ENCODE measurements at places on chromosomes 2 and 18. TPM values are rescaled to one million over a fixed set of nuclear protein-coding genes. Genes with fewer than 3 reads are reported as not detected.

DNA sequence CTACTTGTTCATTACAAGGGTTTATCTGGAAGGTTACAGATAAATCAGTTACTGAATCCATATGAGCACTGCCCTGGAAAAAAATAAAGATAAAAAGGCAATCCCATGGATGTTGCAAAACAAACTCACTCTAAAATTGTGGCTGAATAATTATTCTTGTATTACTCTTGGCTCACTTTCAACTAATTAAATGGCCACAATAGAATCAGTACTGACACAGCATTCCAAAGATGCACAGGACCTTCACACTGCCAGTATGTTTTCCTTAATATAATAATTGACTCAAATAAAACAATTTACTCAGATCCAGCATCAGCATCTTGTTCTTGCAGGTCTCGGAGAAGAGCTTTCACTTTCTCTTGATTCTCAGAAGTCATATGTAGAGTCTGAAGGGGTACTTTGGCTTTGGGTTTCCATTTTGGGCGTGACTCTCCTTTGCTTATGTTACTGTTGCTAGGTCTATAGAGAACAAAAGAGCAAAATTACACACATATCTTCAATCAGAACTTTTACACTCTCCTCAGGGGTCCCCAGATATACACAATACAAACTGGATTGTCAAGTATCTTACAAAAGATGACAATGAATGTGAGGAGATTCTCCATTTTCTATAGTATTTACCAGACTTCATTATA lies 12.6 kb downstream of the DHX57 start:
- DNase-seq = no peak
- H3K4me1 ChIP-seq = no peaks in the 10 kb centered on the region
- H3K4me3 ChIP-seq = no peak overlapping the region

DNA sequence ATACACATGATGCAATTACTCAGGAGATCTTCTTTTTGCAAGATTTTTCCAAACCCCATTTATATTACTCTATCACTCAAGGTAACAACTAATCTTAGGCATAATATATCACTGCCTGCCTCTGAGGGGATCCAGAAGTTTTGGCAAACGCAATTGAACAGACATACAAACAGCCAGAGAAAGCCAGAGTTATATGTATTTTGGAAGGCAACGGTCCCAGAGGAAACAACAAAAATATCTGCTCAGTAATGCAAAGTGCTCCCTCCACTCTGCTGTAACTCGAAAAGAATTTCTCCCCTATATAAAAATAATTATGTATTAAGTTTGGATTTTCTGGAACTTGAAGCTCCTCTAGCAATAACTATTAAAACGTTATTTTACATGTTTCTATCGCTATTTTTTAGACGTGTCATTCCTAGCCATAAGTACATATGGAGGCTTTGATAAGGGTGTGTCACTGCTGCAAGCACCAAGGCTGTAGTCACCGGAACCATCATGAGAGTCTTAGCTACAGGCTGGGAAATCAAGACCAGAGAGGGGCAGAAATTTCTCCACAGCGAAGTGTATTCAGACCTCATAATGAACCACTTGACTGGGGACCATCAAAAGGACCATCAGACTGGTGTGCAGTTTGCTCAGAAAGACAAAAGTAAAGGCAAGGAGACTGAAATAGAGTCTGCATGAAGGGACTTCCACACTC lies 3.7 kb upstream of the GKN1 start:
- no peak overlapping the region for H3K4me3 ChIP-seq
- H3K27ac ChIP-seq = peak overlapping the region; percentile 98
- H3K4me1 ChIP-seq = peaks cover 43% of the 10 kb centered on the region
- DNase-seq = peak; percentile 49
- H3K27me3 ChIP-seq = no peaks in the 10 kb centered on the region

NCKAP5 gene
- total RNA-seq = 1.8 TPM

DNA sequence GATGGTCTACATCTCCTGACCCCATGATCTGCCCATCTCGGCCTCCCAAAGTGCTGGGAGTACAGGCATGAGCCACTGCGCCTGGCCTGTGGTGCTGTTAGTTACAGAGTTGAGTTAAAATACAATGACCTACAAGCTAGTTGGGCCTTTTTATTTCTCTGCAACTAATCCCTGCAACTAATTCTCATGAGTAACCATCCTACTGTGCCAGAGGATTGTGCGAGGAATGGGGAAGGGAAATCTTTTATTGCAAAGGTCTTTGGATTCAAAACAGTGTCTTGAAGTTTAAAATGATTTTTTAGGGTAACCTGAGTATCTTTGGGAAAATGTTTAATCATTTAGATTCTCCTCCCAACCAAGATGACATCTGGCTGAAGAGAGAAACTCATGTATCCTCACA lies 88.8 kb upstream of the RMDN2 start:
- no peaks in the 10 kb centered on the region for H3K36me3 ChIP-seq
- no peak for DNase-seq
- H3K4me1 ChIP-seq = peaks cover 13% of the 10 kb centered on the region
- no peaks in the 10 kb centered on the region for H3K27me3 ChIP-seq
- H3K4me3 ChIP-seq = no peak overlapping the region

GRCh38 chr2:118470297-118470696 lies 377.2 kb downstream of the EN1 start:
- H3K27me3 ChIP-seq = peaks cover 7% of the 10 kb centered on the region
- H3K36me3 ChIP-seq = no peaks in the 10 kb centered on the region
- H3K4me3 ChIP-seq = no peak overlapping the region
- no peaks in the 10 kb centered on the region for H3K4me1 ChIP-seq
- no peak overlapping the region for H3K27ac ChIP-seq
- DNase-seq = no peak

COL4A4 gene
- 0.36 TPM for total RNA-seq

- peaks cover 4% of the 10 kb centered on the region for H3K36me3 ChIP-seq
- H3K27me3 ChIP-seq = peaks cover 4% of the 10 kb centered on the region
- peaks cover 13% of the 10 kb centered on the region for H3K4me1 ChIP-seq
- DNase-seq = peak; percentile 76
- no peak overlapping the region for H3K4me3 ChIP-seq
- H3K27ac ChIP-seq = no peak overlapping the region
These were observed 5.5 kb downstream of the RTKN start for GRCh38 chr2:74436111-74436805.

PROC gene
- 0.29 TPM for total RNA-seq

All from osteoblast (primary cell).